ENCODE measurements at places on chromosomes 4 and X.

- DNase-seq: no peak
Observed at GRCh38 chr4:104500442-104500841, 5.7 kb upstream of the CXXC4 start.

DNA sequence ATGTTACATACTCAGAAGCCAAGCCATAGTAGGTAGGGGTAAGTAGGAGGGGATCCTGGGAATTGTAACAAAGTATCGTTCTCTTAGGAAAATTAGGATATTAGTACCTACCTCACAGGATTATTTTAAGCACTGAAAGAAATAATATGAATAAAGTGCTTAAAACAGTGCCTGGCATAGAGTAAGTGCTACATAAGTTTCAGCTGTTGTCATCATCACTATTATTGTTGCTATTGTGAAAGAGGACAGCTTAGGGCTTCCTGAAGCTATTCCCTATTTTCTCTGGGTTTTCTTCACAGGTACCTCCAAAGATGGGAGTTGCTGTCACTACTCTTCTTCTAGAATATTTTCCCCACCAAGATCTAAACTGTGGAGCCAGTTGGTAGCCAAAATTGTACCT is 443.7 kb upstream of the FGF16 start:
- no peak for DNase-seq

DNA sequence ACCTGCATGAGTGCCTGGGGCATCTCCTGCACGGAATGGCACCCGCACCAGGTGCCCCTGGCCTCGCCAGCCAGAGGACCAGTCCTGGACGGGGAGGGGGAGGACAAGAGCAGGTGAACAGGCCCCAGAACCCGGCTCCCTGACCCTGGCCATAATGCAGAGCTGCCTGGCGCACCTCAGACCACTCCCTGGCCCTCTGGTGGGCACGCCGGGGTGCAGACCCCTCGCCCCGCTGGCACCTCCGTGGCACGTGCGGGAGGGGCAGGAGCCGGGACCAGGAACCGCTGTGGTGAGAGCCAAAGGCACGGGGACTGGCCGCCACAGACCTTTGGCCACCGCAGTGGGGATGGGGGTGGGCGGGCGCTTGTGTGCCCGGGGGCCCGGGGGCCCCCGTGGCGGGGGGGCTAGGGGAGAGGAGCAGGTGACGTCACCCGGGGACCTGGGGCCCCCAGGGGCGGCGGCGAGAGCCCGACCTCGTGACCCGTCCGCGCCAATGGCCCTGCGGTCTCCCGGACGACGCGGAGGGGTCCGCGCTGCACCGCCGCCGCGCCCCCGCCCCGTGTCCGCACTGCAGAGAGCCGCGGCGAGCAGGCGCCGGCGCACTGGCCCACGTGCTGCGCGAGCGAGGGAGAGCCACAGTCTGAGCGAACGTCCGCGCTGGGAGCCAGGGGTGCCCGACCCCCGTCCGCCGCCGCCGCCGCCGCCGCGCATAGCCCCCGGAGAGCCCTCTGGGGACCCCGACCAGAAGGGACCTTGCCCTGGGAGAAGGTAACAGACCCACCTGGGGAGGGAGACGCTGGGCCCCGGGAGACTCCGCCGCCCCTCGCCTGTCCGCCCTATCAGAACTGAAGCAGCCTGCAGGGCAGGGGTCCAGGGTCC is at the start of gene PNMA3:
Gene PNMA3, plus strand, starts transcription at position 600 of the 879 bp plus-strand sequence. CDS start 586 bp downstream, outside the sequence.
- no peak for DNase-seq

DNA sequence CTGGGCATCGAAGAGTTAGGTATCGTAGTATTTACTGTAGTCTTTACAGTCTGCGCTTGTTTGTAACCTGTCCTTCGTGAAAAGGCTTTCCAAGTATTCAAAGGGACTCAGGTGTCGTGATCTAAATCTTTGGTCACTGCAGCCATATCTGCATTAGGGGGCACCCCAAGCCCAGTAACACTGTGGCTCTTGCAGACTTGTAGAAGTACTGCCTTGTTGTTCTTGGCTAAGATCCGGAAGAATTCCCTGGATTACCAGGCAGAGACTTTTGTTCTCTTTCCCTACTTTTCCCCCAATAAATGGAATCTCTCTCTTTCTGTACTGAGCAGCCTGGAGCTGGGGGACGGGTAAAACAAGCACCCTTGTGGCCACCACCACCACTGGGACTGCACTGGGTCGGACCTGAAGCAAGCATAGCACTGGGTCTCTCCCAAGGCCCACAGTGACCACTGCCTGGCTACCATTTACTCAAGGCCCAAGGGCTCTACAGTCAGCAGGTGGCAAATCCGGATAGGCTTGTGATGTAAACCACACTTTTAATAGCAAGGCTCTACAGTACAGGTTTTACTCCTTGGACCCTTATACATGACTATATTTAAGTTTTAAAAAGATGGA is 12.0 kb downstream of the CXorf58 start:
- no peak for DNase-seq

- DNase-seq: no peak
Observed at GRCh38 chr4:152306541-152306940, 229.4 kb downstream of the FBXW7 start.

- no peak for DNase-seq
Observed at GRCh38 chrX:28582511-28582910, 4.7 kb upstream of the IL1RAPL1 start.

DNA sequence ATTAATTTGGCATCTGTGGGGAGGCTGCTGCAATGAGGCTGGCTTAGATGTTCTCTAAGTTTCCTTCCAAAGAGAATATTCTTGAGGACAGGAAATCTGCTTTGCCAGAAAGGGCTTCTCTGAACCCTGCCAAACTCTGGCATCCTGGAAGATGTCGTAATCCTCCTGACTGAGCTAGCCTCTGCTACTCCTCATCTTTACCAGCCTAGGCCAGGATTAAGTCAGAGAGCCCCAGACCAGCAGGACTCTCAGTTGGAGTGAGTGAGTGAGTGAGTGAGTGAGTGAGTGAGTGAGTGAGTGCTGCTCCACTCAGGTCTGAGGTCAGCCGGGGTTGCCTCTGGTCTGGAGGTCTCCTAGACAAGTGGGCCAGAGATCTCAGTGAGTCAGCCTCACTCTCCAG is 104.9 kb upstream of the SOD3 start:
- no peak for DNase-seq

DNA sequence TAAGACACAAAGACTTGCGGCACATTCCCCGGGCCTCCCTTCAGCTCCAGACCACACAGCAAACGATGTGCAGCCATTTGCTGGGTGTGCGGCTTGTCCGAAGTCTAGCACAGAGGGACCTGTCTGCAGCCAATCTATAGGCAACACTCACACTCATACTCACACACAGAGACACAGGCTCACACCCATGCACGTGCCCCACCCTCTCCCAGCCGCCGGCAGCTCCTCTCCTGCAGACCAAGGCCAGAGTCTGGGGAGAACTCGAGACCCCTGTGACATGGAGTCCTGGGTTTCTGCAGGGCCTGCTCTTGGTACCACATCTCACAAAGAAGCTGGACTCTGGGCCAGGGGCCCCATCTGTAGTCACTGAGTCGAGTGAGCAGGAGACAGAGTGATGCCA is 245.4 kb upstream of the PSAPL1 start:
- DNase-seq: no peak

GRCh38 chr4:123939621-123940020 is 543.0 kb downstream of the SPRY1 start:
- DNase-seq: no peak
